ENCODE measurements at places on chromosomes 4 and X. TPM values are rescaled to one million over a fixed set of nuclear protein-coding genes. Genes with fewer than 3 reads are reported as not detected.

The POLN gene
- total RNA-seq, result 3.7 TPM

The SGMS2 gene
- 144 TPM for total RNA-seq

The SLC34A2 gene
- total RNA-seq, result not detected

The ENOX2 gene
- total RNA-seq, result 13.2 TPM

The DCLK2 gene
- total RNA-seq, result 4.5 TPM

The ARHGAP4 gene
- 0.27 TPM for total RNA-seq

The MAGEA8 gene
- not detected for total RNA-seq

The ALPK1 gene
- 14.1 TPM for total RNA-seq

The KLF3 gene
- total RNA-seq, result 22.3 TPM

The TGIF2LX gene
- not detected for total RNA-seq

The DNAAF6 gene
- not detected for total RNA-seq
